ENCODE measurements at places on chromosomes 12 and 14. TPM values are rescaled to one million over a fixed set of nuclear protein-coding genes. Genes with fewer than 3 reads are reported as not detected.

DNA sequence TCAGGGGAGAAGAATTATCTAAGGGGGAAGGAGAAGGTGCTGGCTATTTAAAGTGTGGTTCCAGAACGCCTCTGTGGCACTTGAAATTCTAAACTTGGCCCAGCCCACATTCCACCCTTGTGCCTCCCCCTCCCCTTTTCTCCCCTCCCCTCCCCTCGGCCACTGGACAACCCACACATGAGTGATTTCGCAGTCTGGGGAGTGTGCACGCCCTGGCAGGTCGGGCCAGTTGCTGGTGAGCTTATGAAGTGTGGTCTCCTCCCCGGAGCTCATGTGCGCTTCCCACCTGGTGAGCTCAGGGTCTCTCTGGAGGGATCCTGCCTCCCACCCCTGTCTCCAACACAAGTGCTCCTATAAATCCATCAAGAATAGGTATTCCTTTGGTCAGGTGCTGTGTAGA lies at the start of gene SLC6A13:
Gene SLC6A13 (minus strand): TSS at position 20 of the 400 bp plus-strand sequence. CDS start 2,784 bp downstream, outside the sequence.
- peak; percentile 37 for DNase-seq

GRCh38 chr14:35689000-35689460 lies 120.1 kb downstream of the RALGAPA1 start:
- no peak for DNase-seq

DNA sequence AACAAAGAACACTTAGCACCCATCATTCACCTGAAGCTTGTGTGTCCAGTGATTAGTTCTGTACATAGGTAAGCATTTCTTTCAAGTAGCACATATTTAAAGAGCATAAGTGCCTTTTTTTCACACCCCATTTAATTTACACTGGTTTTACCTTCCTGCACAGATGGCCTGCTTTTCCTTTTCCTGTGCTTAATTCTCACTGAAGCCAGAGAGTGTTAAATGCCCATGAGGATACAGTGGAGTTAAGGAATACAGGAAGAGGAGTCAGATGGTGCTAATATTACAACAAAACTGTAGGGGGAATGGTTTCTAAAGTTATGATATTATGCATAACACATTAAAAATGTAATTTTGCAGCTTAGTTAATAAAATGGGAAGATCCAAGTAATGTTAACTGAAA lies 31.0 kb upstream of the SLC38A1 start:
- DNase-seq = no peak

GRCh38 chr12:25585662-25586061 lies 32.6 kb upstream of the LMNTD1 start:
- no peak for DNase-seq

- DNase-seq = no peak
These were observed 283.4 kb downstream of the CEP128 start for GRCh38 chr14:80658155-80658554.

DNA sequence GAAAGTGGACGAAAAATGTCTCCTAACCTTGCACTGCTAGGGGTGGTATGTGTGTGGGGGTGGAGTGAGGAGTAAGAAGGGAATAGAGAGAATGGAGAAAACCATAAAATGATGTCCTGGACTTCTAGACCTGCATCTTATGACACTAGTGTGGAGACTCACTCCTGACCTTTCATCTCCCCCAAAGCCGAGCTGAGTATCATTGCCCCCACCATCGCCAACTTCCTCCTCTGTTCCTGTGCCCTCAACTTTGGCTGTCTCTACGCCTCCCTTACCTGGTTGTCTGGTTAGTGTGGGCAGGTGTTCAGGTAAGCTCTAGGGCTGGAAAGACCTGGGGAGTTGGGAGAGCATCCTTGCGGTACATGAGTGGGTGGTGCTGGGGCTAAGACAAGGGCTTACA lies 4.5 kb upstream of the KLHL33 start:
- DNase-seq = no peak

DNA sequence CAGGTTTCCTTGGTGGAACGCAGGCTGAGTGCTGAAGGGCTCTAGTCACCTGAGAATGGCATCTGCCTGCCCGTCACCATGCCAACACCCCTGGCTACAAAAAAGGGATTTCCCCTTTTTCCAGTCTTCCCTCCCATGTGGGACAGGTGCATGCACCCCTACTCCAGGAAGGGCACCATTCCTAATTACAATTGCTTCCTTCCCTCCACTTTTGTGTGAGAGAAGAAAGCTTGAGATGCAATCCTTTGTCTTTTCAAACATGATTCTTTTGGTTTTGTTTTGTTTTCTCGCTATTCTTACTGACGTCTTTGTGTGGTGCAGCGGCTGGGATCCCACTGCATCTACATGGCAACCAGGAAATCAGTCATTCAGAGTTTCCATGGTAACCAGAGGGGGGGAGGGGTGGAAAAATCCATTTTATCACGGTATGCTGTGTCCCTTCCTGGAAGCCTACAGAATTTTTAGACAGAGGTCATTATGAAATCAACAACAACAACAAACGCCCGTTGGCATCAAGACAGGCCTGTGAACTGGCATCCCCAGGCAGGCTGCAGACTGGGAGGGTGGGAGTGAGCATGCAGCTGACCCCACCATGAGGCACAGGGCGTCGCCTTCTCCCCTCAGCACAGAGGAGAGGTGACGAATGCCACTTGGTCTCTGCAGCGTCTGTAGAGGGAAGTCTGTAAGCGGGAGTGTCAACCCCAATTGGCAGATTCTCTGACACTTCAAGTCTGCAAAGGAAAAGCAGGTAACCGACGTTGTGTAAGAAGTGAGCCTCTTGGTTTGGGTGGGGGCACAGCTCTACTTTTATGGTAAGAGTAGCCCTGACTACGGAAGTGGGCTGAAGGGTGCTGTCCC lies 13.6 kb upstream of the GNG2 start:
- peak; percentile 26 for DNase-seq

DNA sequence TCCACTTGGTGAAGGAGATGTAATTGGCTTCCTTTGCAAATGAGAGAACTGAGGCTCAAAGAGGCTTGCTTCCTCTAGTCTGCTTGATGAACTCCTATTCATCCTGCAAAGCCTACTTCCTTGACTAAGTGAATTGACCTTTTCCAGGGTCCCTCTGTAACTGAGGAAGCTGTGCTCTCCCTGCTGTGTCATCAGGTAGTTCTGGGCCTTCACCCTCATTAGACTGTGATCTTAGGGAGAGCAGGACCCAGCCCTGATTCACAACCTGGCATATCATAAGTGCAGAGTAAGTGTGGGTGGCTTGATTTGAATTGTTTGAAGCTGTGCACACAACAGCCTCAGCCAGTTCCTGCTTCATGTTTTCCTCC lies 16.3 kb downstream of the ASB2 start:
- DNase-seq = no peak

DNA sequence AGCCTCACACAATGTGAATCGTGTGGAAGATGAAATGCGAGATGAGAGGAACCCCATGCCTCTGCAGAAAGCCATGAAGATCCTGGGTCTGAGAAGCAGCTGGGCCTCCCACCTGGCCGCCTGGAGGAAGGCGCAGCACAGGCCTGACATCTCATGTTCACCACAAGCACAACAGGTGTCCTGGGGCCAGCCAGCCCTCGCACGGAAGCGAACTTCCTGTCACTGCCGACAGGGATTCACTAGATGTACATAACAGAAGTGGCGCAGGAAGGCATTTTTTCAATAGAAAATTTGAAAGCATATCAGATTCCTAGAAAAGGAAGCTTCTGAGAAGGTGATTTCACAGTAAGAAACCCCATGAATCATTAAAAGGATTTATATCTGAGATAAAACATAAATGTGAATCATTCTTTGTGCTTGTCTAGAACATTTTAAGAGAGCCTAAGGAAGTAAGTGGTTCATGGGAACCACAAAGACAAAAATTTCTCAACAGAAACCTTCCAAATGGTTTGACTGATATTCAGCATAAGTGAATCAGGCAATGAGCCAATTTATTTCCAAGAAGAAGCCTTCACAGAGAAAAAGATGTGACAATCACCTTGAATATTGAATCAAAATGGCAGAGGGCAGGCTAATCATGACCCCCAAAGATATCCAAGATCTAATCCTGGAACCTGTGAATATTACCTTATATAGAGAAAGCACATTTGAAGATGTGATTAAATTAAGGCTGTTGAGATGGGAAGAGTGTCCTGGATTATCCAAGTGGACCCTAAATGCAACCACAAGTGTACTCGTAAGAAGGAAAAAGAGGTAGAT lies 311.9 kb downstream of the DUSP6 start:
- no peak for DNase-seq

DNA sequence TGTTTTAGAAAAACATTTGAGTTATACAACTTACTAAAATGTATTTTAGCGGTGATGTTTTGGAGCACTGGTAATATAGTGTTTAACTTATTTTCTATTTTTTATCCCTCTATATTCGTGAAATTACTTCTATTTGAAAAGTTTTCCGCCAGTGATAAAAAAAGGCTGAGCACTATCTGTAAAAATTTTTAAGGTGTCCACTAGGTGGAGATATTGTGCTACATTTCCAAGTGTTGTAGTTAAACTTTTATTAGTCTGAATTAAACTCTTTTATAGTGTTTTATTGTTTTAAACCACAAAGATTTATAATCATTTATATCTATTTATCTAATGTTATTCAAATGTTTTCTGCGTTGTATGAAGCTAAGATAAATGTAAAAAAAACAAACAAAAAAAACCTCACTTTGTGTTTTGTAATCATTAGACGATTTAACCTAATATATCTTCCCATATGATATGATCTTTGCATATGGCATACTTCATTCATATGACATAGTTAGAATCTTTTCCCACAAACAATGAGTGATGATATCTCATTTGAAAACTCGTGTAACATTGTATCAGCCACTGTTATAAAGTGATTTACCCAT lies 11.8 kb downstream of the ALG10B start:
- peak; percentile 1 for DNase-seq

DNA sequence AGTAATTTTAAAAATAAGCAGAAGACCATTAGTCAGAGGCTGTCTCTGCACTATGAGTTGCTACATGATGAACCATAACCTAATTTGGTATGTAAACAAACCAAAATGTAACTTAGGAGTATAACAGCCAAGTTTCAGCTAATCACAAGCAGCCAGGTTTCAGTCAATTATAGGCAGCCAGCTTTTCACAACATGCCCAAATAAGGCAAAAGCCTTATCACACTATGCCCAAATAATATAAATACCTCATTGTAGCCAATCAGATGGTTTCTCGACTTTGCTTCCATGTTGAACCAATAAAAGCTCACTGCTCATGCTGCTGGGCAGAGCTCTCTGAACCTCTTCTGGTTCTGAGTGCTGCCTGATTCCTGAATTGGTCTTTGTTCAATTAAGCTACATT lies 38.6 kb downstream of the GARIN6 start:
- DNase-seq = no peak

- DNase-seq = no peak
These were observed 212.1 kb downstream of the PHLDA1 start for GRCh38 chr12:75819512-75819911.

The IPO8 gene
- total RNA-seq = 26.2 TPM

The SERPINA1 gene
- total RNA-seq = 18.1 TPM

The RNU4-1 gene
- total RNA-seq = not detected

The IL22 gene
- total RNA-seq = not detected
